ENCODE measurements at places on chromosomes 13 and 19.

- DNase-seq: no peak
Observed at GRCh38 chr19:54188215-54188871, 1.0 kb downstream of the MBOAT7 start.

DNA sequence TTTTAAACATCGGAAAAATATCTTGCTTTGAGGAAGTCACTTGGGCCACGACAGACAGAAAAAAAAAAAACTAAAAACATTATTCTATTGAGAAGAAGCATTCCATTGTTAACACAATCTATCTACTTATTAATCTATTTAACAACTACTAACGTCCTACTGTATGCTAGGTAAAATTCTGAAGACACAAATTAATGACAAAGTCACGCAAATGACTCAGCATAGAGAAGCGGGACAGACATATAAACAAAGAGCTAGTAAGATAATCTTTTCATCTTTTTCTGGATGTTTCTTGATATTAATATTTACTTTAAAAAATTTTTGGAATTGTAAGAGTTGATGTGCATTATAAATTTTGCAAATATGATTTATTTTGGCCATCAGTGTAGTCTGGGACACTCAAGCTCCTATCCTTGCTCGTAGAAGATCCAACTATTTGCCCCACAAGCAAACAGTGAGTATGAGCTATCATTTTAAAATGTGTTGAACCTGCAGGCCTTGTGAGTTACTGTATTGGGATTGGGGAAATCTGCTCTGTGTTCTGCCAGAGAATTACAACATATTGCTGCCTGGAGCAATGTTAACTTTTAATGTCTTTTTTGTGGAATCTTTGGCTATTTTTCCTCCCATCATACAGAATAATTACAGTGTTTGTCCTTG, 109.1 kb downstream of the PCDH9 start:
- DNase-seq: no peak

- no peak for DNase-seq
Observed at GRCh38 chr13:44764302-44764692, 188.2 kb upstream of the TSC22D1 start.

DNA sequence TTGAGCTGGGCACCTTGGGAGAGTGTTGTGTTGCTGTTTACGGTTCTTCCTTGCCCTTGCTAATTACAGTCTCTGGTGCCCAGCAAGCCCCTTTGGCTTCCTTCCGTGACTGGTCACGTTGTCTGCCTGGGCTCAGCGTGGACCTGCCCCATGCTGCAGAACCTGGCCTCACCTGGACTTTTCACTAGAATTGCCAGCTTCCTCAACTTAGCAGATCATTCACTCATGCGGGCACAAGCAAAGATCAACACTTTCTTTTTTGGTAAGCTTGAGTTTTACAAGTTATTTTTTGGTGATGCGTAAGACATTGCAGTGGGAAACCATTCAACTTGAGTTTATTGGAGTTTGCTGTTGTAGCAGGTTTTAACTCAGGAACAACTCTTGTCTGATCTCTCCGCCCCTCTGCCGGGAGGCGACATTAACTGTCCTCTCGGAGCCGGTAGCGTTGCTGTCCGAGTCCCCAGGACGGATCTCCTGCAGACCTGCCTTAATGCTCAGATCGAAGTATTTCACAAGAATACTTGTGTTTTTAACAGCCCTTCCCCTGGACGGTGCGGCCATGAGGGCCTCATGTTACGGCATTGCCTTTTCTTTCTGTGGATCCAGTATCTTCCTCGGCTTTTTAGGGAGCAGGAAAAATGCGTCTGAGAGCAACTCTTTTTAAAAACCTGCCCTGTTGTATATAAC, 15.7 kb upstream of the TEX29 start:
- no peak for DNase-seq

GRCh38 chr13:27622881-27623280, 1.2 kb downstream of the POLR1D start:
- DNase-seq: no peak

DNA sequence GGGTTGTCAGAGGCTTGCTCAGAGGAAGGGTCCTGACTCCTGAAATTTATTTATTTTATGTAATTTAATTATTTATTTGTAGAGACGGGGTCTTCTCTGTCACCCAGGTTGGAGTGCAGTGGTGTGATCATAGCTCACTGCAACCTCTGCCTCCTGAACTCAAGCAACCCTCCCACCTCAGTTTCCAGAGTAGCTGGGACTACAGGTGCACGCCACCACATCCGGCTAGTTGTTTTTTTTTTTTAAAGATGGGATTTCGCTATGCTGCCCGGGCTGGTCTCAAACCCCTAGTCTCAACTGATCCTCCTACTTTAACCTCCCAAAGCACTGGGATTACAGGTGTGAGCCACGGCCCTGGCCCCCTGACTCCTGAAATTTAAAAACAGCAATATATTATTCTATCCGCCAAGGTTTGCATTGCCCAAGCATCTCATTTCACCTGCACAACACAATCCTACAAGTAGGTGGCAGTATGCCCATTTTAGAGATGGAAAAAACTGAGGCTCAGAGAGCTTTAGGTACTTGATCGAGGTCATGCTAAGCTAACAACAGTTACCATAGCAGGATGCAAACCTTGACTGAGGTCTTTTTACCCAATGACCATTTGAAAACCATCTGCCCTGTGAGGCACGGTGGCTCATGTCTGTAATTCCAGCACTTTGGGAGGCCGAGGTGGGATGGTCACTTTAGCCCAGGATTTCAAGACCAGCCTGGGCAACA, 18.1 kb downstream of the ARHGEF18 start:
- no peak for DNase-seq

Data from HTR-8/SVneo (cell line).